Liver (tissue), 10 donors: ENCODE measurements at places on chromosomes 3 and 15. TPM values are rescaled to one million over a fixed set of nuclear protein-coding genes. Genes with fewer than 3 reads are reported as not detected.

DNA sequence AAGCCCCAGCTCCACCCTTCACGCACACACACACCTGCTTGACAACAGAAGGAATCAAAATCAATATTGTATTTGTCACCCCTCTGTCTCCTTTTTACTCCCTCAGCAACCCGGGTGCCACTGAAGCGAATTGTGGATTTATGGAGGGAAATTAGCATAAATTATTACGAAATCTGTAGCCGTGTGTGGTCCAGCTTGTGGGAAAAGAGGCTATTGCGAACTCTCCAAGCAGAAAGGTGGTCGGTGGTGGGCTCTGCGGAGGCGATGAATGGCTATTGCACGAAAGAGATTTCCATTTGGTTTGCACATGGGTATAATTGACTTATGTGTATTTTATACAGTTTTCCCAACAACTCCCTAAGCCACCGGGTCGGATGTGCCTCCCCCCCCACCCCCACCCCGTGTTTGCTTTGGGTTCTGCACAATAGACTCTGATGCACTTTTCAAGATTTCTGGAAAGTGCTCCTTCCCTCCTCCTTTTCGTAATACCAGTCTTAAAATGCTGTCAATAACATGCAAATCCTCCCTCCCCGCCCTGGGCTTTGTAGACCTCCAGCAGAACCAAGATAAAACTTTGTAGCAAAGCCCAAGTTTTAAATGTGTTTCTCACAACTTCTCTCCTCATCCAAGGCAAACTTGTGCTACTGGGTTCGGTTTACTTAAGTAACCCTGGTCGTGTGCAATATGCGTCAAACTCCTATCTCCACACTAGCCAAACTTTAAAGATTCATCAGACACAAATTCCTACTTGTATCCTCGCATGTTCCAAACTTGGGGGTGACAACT is 3.1 kb upstream of the FOXB1 start:
- no peaks in the 10 kb centered on the region for H3K36me3 ChIP-seq
- no peak overlapping the region for H3K27ac ChIP-seq
- no peak for DNase-seq
- H3K4me3 ChIP-seq = no peak overlapping the region
- H3K27me3 ChIP-seq = peaks cover 10% of the 10 kb centered on the region

GRCh38 chr15:98071786-98072185 is 111.3 kb downstream of the ARRDC4 start:
- H3K27ac ChIP-seq = no peak overlapping the region
- H3K4me1 ChIP-seq = no peaks in the 10 kb centered on the region
- no peaks in the 10 kb centered on the region for H3K27me3 ChIP-seq
- H3K4me3 ChIP-seq = no peak overlapping the region
- no peak for DNase-seq

- no peak overlapping the region for H3K27ac ChIP-seq
- H3K4me1 ChIP-seq = no peaks in the 10 kb centered on the region
- peaks cover 3% of the 10 kb centered on the region for H3K36me3 ChIP-seq
- DNase-seq = no peak
- no peak overlapping the region for H3K4me3 ChIP-seq
These were observed 32.1 kb downstream of the ZDHHC23 start for GRCh38 chr3:113979916-113980315.

- H3K4me1 ChIP-seq = peaks cover 4% of the 10 kb centered on the region
- no peak overlapping the region for H3K27ac ChIP-seq
- H3K36me3 ChIP-seq = no peaks in the 10 kb centered on the region
- peak; percentile 59 for DNase-seq
- H3K4me3 ChIP-seq = no peak overlapping the region
These were observed 10.9 kb downstream of the SEMA7A start for GRCh38 chr15:74422652-74423430.

DNA sequence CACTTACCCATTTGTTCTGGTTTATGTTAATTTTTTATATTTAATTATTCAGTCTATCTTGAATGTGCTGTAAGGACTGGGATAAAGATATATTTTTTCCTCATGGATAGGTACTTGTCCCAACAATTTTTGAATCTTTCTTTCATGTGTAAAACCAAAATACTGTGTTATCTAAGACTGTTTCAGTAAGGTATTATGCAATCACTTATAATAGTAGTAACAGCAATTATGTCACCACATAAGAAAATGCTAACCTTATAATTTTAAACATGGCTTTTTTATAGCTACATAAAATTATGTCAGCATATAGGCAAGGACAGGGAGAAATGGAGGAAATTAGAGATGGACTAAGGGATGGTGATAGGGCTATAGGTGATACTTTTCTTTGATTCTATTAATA is 2.9 kb upstream of the CTDSPL start:
- no peaks in the 10 kb centered on the region for H3K27me3 ChIP-seq
- no peak overlapping the region for H3K27ac ChIP-seq
- no peak for DNase-seq
- H3K36me3 ChIP-seq = no peaks in the 10 kb centered on the region
- H3K4me3 ChIP-seq = no peak overlapping the region

GRCh38 chr15:73303636-73304035 is 65.1 kb downstream of the HCN4 start:
- no peaks in the 10 kb centered on the region for H3K4me1 ChIP-seq
- no peaks in the 10 kb centered on the region for H3K36me3 ChIP-seq
- H3K4me3 ChIP-seq = no peak overlapping the region
- H3K27ac ChIP-seq = no peak overlapping the region
- no peaks in the 10 kb centered on the region for H3K27me3 ChIP-seq

DNA sequence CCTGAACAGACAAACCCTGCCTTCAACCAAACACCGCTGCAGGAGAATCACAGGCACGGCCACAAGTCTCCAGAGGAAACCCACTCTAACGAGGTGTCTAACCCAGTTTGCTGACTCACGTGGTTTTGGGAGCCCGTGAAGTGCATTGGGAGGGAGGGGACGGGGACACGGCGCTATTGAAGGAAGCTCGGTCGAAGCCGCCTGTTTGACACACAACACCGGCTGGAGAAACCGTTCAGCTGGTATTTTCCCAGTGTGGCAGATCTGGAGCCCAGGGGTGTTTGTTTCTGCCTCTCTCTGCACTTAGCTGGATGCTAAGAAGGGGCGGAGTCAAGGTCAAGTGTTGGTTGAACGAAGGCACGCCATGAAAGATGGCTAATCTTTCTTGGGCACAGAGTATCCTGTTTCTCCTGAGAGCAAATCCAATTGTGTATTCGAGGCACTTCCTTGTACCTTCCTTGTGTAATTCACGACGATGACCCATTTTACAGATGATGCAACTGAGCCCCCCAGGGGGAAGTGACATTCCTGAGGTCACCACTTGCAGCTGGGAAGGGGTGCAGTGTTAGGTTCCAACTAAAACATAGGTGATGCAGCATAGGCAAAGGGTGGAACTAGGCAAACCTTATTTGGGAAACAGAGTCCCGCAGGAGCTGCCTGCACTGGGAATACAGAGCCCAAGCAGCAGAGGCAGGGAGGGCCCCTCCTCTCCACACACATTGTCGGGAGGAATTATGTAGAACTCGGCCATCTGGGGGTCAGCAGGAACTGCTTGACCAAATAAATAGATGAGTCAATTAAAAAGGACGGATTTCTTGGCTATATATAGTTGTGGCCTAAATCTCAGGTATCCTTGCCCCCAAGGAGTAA is 22.5 kb downstream of the SLC6A6 start:
- no peak overlapping the region for H3K27ac ChIP-seq
- no peaks in the 10 kb centered on the region for H3K27me3 ChIP-seq

- H3K4me1 ChIP-seq = no peaks in the 10 kb centered on the region
- no peaks in the 10 kb centered on the region for H3K27me3 ChIP-seq
- H3K36me3 ChIP-seq = no peaks in the 10 kb centered on the region
- H3K27ac ChIP-seq = no peak overlapping the region
- H3K4me3 ChIP-seq = no peak overlapping the region
These were observed 51.1 kb downstream of the CMTM7 start for GRCh38 chr3:32442766-32443165.

DNA sequence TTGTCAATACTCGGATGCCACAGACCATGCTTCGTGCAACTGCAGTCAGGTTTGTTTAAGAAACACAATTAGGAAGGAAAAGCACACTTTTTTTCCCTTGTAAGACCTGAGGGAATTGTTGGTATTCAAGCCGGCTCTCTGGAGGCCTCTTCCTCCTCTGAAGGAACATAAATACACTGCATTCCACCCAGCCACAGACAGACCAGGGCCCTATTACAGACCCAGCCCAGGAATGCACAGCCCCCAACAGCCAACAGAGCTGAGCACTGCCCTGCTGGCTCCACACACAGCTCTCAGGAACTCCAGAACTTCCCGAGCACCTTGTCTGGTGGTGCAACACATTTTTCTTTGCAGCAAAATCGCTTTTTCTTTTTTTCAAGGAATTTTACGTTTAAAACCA is 488.7 kb upstream of the PROK2 start:
- H3K4me1 ChIP-seq = peaks cover 21% of the 10 kb centered on the region
- no peaks in the 10 kb centered on the region for H3K27me3 ChIP-seq
- H3K4me3 ChIP-seq = no peak overlapping the region
- no peak overlapping the region for H3K27ac ChIP-seq
- no peak for DNase-seq
- no peaks in the 10 kb centered on the region for H3K36me3 ChIP-seq

- H3K36me3 ChIP-seq = no peaks in the 10 kb centered on the region
- H3K4me3 ChIP-seq = no peak overlapping the region
- no peak overlapping the region for H3K27ac ChIP-seq
- no peaks in the 10 kb centered on the region for H3K4me1 ChIP-seq
- H3K27me3 ChIP-seq = no peaks in the 10 kb centered on the region
- DNase-seq = no peak
These were observed 101.2 kb downstream of the VGLL4 start for GRCh38 chr3:11542551-11542950.

DNA sequence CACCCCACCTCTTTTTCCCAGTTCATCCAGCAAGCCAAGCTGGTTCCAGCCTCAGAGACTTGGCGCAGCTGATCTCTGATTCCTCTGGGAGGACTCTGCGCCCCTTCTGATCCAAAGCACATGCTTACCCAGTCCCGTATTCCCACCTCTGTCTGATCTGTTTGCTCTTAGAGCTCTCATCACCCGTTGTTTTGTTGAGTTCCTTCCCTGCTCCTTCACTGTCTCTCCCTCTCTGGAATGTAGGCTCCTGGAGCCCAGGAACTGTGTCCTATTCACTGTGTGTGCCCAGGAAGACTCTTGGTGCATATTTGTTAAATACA is 1.3 kb upstream of the ZXDC start:
- H3K27me3 ChIP-seq = no peaks in the 10 kb centered on the region
- no peak overlapping the region for H3K4me3 ChIP-seq
- H3K36me3 ChIP-seq = no peaks in the 10 kb centered on the region
- H3K27ac ChIP-seq = peak overlapping the region; percentile 22

Gene SLC2A2
- total RNA-seq = 506 TPM

Gene GLDN
- 0.50 TPM for total RNA-seq

Gene MRPL46
- 20.8 TPM for total RNA-seq
